ENCODE measurements at places on chromosomes 5 and 9.

DNA sequence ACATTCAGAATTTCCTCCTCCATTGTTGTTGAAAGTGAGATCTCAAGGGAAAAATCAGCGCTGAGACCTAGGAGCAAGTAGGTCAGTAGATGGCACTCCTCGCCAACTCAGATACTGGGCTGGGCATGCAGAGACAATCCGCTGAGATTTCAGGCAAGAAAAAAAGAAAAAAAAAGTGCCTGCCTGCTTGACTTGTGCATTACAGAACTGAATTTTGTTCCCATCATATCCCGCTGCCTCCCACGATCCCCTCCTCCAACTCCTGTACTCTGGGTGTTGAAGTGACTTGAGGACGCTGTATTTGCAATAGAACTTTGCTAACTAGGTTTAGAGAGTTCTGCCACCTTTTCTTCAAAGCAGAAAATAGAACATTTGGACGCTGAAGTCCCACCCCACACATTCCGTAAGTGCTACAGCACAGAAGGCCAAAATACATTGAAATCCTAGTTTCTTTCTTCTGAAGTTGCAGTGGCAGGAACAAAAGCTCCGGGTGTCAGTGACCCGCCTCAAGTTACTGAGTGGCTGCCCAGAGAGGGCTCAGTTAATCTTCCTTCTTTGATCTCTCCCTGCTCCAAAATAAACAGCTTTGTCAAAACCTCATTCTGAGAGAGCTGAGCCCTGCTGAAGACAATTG lies 265.8 kb downstream of the MLLT3 start:
- DNase-seq, result peak; percentile 69

DNA sequence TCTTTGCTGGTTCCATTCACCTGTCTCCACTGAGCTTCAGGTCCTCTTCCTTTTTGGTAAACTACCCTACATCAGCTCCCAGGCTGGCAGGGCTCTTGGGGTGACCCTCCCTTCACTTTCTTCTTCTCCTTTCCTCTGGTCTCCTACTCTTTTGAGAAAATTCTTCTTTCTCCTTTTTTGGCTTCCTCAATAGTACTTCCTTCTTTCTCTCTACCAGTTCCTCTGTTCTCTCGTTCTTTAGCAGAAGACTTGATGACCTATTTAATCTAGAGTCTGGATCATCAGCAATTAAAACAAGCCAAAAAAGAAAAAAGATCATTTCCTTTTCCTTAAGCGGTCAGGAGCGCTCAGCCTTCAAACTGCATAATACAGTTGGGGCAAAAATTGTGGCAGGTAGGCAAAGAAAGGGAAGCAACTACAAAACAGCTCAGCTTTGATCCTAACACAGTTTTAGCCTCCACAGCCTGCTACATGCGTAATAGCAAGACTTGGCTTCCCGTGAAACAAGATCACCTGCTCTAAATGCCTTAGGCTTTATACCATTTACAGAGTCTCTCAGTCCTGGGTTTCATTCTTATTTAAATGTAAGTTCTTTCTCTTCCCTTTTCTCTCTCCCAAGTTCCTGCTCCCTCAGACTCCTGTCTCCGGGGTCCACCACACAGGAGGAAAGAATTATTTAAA lies 14.0 kb upstream of the GSN start:
- no peak for DNase-seq

GRCh38 chr9:125397736-125398135 lies 136.1 kb downstream of the GAPVD1 start:
- DNase-seq, result no peak

DNA sequence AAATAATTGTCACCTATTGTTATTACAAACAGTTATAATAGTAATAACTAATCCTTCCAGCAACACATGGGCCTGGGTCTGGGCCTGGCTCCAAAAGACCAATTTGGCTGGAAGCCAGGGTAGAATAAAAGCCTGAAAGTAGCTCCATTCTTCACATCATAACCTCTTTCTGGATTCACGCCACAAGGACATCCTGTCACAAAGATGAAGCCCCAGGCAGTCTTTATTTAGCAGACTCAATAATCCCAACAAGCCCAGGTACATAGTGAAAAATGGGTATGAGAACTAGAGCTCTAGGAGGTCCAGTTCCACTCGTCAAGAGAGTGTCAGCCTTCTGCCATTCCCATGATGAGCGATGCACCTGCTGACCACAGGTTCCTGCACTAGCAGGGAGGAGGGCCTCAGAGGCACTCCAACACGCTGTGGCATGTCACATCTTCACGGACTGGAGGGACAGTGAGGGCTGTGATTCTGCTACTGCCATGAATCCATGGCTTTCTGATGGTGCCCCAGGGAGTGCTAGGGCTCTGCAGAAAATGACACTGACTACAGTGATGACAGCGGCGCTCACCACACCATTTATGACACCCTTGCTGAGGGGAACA lies 124.9 kb downstream of the SPOCK1 start:
- DNase-seq, result no peak

GRCh38 chr9:92196909-92197308 lies 81.7 kb upstream of the SPTLC1 start:
- DNase-seq, result peak; percentile 26

- no peak for DNase-seq
These were observed 309.1 kb downstream of the ADAMTS6 start for GRCh38 chr5:65172486-65173129.

GRCh38 chr5:120958877-120959485 lies 494.9 kb downstream of the PRR16 start:
- peak; percentile 83 for DNase-seq

- peak; percentile 73 for DNase-seq
These were observed 8.4 kb downstream of the FNBP1 start for GRCh38 chr9:130034570-130034969.

- peak; percentile 40 for DNase-seq
These were observed 150.1 kb downstream of the KDM4C start for GRCh38 chr9:6907772-6908381.

GRCh38 chr5:62017092-62017491 lies 288.9 kb upstream of the KIF2A start:
- DNase-seq, result no peak

GRCh38 chr9:37371565-37372464 lies 50.7 kb upstream of the GRHPR start:
- no peak for DNase-seq

GRCh38 chr5:117859176-117859575 lies 1129.2 kb downstream of the DTWD2 start:
- no peak for DNase-seq

Measured in foreskin melanocyte (primary cell).